Activated CD8-positive, alpha-beta memory T cell treated with anti-CD3 and anti-CD28 coated beads for 1 hour (primary cell): ENCODE measurements at places on chromosomes 13 and 19.

DNA sequence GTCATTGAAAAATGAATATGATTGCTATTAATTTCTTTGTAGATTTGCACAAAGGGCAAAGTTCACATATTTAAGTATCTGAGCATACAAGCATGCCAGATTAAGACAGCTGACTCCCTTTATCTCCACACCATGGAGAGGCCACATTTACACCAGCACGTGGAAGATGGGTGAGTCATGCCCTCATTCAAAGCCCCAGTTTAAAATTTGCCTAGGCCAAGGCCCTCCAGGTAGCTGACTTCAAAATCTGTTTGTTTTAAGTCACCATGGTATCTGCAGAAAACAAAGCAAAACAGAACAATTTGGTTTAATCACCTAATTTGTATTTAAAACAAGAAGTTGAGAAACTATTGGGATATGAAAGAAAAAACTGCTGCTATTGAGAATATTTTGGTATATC is 109.2 kb downstream of the ESD start:
- no peak for DNase-seq

- DNase-seq: no peak
These were observed 89.8 kb downstream of the ZNF557 start for GRCh38 chr19:7159105-7159933.

DNA sequence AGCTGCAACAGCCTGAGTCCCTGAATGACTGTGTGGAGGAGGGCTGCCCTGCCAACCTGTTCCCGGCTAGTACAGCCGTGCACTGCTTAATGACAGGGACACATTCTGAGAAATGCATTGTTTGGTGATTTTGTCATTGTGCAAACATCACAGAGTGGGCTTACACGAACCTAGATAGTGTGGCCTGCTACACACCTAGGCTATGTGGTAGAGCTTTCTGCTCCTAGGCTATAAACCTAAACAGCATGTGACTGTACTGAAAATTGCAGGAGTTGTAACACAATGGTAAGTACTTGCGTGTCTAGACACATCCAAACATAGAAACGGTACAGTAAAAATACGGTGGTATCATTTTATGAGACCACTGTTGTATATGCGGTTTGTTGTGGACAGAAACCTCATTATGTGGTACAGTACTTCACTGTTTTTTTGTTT is 35.0 kb downstream of the VASP start:
- DNase-seq: no peak

DNA sequence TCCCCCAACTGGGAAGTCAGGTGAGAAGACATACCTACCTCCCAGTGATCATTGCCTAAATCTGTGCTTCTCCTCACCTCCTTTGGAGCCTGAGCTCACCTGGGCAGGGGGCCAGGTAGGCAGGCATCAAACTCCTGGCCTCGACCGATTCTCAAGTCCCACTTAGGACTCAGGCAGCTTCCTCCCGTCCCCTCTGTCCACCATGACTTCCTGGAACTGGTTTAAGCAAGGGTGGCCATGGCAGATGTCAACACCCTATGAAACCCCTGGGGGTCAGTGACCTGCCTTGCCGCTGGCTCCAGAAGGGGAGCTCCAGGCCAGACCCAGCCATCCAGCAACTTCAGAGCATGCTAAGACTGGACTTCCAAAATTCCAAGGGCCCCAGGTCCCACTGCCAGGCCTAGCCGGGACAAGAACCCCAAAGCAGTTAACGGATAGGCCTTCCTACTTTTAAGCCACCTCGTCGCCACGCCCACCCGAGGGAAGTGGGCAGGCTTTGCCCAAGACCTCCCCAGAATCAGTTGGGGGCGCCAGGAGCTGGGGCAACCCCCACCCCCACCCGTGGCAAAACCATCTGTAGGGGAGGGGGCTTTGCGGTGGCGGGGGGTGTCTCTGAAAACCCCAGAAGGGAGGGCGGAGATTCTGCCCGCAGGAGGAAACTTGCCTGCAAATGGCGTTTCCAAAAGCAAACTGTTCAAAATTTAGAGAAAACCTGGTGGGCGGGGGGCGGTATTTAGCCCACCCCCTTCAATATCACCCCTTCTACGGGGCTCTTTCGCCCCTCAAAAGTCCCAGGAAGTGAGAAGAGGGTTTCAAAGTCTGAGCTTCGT is 657 bp downstream of the PLIN3 start:
- peak; percentile 21 for DNase-seq

- no peak for DNase-seq
These were observed 10.9 kb upstream of the MEIS3 start for GRCh38 chr19:47430041-47430802.

GRCh38 chr19:48628486-48629296 is 8.5 kb downstream of the DBP start:
- no peak for DNase-seq

- DNase-seq: no peak
These were observed 834 bp upstream of the ITGBL1 start for GRCh38 chr13:101451641-101452040.

DNA sequence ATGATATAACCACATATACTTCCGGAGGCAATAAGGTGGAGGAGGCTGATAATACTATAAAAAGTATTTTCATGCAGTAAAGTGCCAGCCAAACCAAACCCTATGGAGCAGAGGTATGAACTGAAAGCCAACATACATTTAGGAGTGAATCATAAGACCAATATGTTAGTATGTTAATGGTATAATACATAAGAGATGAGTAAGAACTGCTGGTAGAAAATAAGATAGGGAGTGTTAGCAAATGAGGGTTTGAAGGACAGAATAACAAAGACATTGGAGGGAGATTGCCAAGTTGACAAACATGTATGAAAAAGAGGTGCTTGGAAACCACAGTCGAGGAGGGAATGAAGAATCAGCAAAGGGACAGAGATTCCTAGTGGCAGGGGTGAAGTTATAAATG is 10.8 kb downstream of the ENOX1 start:
- DNase-seq: no peak

DNA sequence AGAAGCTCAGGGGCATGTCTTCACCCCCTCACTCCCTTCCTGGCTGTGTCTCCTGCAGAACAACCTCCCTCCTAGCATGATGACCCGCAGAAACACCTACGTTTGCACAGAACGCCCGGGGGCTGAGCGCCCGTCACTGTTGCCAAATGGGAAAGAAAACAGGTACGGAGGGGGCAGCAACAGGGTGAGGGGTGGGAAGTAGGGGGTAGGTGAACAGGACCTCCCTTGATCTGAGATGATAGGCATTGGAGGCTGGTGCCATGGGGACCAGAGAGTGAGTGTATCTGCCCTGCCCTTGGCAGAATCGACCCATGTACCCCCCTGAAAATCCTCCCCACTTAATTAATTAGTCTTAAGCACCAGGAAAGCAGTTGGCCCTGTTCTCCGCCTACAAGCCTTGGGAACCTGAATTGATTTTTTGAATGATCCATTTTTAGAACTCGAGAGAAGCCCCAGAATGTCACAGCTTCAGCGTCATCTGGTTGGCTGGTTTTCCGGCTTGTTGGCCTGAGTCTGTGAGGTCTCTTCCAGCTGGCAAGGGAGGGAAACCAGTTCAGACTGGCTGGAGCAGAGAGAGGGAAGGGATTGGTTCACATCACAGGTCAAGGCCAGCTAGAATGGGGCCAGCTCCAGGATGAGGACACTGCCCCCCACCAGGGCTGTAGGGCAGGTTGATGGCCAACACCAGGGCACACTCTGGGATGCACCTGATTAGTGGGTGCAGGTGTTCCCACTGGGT is 28.2 kb downstream of the CKM start:
- no peak for DNase-seq

DNA sequence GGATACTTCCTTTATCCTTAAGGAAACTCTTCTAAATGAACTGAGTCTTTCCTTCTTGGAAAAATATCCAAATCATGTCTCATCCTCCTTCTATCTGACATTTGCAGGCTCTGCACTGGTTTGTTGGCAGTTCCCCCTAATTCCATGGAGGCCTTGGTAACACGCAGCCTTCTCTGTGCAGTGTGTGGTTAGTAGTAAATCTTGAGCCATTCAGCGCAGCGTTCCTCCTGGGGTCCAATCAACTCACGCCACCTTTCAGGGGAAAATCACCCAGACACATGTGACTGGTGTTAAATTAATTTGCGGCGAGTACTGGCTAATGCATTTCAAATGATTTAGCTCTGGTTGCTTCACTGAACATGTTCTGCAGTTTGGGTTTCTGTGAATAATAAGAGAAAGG is 21.0 kb upstream of the CBY2 start:
- no peak for DNase-seq

GRCh38 chr19:18434411-18435175 is 3.3 kb downstream of the ISYNA1 start:
- DNase-seq: no peak

- no peak for DNase-seq
These were observed 31.9 kb downstream of the SGCG start for GRCh38 chr13:23212671-23213070.

- DNase-seq: no peak
These were observed 857 bp downstream of the IER2 start for GRCh38 chr19:13150931-13151604.

DNA sequence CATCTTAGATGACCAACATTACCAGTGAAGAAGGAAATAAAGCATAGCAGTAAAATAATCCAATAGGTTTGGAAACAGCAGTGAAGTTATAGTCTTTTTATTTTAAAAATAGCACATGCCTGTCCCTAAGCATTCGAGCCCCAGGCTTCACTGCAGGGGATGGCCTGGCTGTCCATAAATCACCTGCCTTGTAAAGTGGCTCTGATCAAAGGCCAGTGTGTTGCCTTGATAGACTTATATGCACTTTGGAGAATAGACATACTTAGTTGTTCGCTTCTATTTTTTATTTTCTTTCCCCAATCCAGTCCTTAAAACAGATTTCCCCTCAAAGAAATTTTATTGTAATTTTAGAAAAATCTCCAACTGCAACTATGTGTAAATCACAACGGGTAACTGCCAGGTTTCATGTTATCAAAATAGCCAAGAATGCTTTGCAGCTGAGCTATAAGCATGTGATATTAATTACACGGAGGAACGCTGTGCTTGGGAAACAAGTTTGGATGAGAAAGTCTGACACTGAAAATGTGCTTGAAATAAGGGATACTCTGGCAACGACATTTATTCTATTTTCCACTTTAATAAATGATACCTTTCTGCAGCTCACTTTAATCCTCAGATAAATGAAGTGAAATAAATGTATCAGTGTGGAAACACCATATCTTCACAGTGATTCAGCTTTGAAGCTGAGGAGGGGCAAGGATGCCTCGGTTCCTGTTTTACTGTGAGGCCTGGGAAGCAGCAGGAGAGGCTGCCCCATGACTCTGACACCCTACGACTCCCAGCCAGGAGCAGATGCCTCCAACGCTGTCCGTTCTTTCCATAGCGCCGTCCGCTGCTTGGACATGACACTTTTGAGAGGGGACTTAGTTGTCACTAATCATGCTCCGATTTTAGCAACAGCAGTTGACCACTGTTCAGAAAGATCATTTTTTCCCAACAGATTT is 5.5 kb upstream of the METTL21C start:
- DNase-seq: no peak

GRCh38 chr19:48676887-48677286 is 4.1 kb upstream of the NTN5 start:
- DNase-seq: no peak

GRCh38 chr13:94028650-94029049 is 450.8 kb downstream of the DCT start:
- no peak for DNase-seq

- no peak for DNase-seq
These were observed 29.0 kb downstream of the ZNF20 start for GRCh38 chr19:12111176-12111575.
